RPMI7951 (cell line): ENCODE measurements at places on chromosomes 12 and 14.
A peak's percentile ranks its signal among the peaks of the same experiment; 100 is the strongest.

- DNase-seq = no peak
Observed at GRCh38 chr14:22524784-22525161, 64.3 kb downstream of the DAD1 start.

DNA sequence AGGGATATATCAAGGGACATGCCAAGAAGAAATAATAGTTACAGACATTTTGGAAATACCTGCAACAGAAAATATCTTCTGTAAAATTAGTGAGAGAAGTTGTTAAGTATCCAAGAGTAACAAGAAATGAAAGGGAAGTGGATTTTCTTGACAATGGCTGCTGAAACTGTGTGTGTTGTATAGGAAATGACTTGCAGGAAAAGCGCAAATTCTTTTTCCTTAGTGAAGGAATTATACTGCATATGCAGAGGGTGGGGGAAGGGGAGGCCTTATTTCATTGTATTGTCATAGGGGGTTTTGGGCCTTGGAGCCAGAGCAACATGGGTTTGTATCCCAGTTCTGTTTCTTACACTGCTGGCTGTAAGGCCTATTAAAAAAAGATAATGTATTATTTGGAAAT lies 84.4 kb upstream of the DDHD1 start:
- DNase-seq = no peak

DNA sequence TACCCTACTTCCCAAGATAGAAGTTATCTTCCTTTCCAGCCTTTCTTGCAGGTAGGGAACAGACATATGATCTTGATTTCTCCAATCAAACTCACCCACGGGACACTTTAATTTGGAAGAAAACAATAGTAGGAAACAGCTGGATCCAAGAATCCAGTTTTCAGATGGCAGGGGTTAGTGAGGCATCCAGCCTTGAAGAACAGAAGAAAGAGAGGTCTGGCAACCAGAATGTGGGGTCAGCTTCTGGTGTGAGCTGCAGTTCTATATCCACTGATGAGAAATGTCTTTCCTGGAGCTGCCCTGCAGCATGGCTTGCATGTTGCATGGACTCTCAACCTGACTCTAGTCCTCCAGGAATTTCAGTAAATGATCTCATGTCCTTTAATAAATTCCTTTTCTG lies 83.8 kb downstream of the TTC8 start:
- no peak for DNase-seq

DNA sequence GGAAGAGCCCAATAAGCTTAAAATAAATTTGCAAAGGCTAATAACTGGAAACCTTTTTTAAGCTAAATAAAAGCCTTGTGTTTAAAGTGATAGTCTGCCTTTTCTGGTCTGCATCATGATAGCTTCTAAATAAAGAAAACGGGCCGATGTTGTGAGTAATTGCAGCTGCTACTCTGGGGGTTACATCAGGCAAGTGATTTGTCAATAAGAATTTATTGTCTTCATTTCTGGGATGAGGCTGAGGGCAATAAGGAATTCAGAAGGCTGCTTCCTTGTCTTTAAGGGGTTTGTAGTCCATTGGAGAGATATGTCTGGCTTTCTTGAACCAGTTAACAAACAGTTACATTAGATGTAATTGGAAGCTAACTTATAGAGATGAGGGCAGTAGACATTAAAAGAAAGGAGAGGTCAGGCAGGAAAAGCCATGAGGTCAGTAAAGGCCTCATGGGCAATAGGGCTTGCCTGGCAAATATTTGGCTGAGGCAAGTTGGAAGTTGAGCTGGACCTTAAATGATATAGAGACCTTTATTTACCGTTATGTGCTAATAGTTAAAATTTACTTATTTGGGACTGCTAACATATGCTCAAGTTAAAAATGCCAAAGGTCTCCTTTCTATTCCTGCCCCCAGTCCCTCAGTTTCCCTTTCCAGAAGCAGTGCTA lies 85.0 kb downstream of the CRADD start:
- peak; percentile 44 for DNase-seq

- no peak for DNase-seq
Observed at GRCh38 chr14:32352631-32353030, 23.5 kb downstream of the AKAP6 start.

DNA sequence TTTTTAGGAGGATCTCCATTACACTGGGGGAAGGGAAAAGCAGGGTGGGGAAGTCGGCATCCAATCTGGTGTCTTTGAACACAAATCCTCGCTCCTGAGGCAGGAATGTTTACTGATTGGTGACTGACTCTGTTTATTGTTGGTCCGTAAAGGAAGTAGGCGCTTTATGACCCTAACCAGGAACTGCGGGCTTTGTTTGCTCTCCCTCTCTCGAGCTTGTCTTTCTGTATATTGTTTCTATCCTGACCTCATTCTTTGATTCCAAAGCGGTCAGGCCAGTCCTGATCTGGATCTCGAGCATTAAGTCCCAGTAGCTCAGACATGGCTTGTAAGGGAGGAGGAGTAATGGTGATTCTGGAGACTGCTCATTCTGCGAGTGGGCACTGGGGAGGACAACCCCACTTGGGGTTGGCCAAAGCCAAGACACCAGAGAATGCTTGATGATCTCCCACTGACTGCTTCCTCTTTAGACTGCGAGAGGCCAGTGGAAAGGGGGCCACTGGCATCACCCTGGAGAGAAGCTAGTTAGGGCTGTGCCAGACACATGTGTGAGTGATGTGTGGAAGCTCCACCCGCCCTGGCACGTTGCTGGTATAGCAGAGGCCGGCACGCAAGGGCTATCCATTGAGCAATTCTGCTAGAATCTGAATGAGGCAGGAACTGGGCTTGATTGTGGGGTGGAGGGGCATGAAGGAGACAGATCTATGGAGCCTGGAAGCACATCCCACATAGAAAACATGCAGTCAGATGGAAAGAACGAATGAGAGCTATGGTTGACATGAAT lies 194.6 kb downstream of the PAX9 start:
- no peak for DNase-seq

DNA sequence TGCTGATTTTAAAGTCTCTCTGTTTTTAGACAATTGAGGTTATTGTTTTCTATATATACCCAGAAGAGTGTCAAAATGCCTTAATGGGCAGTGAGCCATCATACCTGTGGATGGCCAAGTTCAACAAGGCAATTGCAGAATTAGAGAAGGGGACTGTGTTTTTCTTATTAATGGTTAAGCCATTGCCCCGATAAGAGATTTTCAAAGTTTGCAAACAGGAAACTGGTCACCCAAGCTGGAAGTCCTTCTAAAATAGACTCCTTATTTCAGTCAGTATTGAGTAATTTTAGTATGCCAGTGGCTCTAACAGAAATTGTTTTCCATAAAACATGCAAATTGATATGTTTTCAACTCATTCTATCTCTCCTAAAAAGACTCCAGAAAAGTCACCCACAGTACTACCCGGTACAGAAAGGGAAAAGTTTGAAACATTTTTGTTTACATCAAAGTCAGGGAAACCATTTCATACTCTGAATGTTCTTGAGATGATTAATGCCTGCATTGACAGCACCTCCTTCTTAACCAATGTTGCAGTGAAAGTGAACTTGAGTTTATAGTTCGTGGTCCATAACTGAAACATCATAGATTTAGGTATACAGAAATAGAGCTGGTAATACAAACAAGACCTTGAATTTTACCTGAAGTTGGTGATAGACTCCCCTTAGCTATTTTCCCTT lies 191.1 kb downstream of the TMX1 start:
- no peak for DNase-seq

GRCh38 chr14:39772627-39773026 lies 340.4 kb upstream of the FBXO33 start:
- DNase-seq = no peak

DNA sequence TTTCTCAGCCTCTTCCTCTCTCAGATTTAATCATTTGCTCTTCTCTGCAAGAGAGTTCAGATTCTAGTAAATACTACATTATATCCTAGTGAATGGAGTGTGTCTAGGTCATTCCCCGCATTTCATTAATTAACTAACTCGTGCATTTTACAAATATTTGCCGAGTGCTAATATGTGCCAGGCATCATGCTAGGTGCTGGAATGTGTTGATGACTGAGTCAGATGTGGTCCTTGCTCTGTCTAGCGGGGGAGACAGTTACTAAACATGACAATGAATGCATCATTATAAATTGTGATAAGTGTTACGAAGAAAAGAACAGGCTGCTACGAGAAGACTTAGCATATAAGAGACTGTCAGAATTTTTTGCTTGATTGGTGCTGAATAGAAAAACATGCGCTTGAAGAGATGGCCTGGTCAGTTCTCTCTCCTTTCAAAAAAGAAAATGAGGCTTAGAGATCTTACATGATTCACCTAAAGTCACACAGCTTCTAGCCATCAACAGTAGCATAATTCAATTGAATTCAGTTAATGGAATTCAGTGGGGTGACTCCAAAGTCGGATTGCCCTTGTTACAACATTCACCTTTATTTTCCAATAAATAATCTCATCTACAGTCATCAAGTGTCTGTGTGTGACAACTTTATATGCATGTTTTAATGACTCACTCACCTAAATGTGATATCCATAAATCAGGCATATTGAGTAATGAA lies 48.7 kb upstream of the MAX start:
- DNase-seq = no peak

- no peak for DNase-seq
Observed at GRCh38 chr12:22254478-22254877, 80.0 kb downstream of the ST8SIA1 start.

DNA sequence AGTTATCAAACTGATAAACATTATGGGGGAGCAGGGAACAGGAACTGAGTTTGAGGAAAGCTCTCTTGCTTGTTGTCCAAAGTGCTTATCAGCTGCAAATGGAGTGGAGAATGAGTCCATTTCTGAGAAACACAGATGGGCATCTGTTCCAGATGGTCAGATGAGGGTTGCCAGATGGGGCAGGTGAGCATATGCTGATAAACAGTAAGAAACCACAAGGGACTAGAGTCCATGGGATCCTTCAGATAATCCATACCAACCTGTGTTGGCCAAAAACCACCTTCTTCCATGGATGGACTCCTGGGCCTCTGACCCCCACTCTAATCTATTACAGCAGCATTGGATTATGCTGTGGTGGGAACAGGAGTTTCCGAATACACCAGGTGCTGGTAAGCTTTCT lies 38.3 kb downstream of the GNS start:
- DNase-seq = no peak

- peak; percentile 92 for DNase-seq
Observed at GRCh38 chr12:122752464-122753318, at the start of gene DENR. DENR (plus strand) TSS chr12:122752824; CDS start chr12:122753702, 878 bp downstream.

DNA sequence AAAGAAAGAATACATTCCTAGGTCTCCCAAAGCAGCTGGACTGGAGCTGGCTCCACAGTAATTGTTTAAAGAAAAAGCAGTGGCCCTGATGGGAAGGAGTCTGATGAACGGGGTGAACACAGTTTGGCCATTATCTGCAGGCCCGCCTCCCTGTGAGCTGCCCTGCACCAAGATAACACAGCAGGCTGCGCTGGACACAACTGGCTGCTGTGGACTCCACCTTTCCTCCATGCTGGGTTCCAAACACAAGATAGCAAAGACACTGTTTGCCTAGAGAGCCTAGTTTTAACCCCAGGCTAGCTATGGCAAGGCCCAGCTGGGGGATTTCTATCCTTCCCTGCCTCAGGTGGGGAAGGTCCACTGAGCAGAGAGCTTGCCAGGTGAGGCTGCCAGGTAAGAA lies 34.6 kb downstream of the ZFP36L1 start:
- DNase-seq = no peak

- peak; percentile 67 for DNase-seq
Observed at GRCh38 chr12:104668274-104668718, 211.5 kb downstream of the CHST11 start.

GRCh38 chr12:71948390-71948789 lies 9.7 kb downstream of the TPH2 start:
- DNase-seq = no peak

DNA sequence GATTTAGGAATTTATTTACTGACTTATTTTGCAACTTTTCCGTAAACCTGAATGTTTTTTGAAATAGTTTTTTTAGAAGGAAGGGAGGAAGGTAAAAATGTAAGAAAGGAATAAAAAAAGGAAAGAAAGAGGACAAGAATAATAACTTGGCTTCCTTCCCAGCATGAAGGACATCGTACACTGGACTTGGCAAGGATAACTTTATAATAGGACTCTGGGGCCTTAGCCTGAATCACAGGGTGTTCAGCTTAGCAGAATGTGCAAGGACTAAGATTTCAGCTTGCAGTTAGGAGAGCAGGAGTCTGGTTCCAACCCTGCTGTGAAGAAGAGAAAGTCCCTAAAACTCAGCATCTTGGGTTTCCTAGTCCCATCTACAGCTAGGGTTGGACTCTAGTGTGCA lies 1053.3 kb downstream of the VRK1 start:
- no peak for DNase-seq

DNA sequence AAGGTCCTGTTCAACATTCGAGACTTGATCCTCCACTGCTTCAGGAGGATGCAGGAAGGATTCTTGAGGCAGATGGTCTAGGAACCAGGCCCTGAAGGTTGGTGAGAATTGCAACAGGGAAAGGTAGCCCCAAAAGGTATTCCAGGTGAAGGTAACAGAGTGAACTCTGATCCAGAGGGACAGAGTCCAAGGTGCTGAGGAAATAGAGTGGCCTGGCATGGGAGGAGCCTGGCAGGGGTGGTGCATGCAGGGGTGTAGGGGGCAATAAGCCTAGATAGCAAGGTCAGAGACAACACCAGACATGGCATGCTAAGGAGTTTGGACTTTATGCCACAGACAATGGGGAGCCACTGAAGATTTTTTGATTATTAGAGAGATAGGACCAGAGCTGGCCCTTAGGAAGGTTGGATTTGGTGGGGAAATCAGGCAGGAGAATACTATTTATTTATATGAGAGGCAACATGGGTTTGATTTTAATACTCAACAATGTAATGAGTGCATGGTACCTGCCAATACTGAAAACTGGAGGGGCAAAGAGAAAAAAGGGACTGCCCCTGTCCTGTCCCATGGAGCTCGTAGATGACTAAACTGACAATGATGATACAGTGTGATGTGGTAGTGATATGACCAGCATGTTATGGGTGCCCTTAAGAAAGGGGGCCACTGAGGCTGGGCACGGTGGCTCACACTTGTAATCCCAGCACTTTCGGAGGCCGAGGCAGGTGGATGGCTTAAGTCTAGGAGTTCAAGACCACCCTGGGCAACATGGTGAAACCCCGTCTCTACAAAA lies 50.5 kb upstream of the TMED10 start:
- DNase-seq = no peak

GRCh38 chr14:104117341-104118005 lies 20.9 kb upstream of the KIF26A start:
- DNase-seq = no peak

GRCh38 chr12:118842866-118843265 lies 138.5 kb upstream of the SRRM4 start:
- DNase-seq = no peak

GRCh38 chr12:122841544-122842321 lies 6.5 kb downstream of the HIP1R start:
- DNase-seq = peak; percentile 55

- DNase-seq = peak; percentile 54
Observed at GRCh38 chr14:25108959-25109358, 59.0 kb upstream of the STXBP6 start.

DNA sequence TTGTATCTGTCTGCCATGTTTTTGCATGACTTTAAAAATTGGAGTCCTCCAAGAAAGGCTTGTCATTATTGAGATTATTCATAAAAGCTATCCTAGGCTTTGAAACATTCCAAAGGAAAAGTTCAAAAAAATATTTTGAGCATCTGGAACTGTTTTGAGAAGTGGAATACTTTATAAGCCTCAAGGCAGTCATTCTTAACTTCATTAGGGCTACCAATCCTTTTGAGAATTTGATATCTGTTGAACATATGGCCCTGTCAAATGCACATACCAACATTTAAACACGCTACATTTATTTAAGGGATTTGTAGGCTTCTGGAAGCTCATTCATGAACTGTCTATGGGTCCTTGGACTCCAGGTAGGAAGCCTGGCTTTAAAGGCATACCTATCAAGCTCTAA lies 77.0 kb downstream of the TMEM117 start:
- DNase-seq = no peak
